ENCODE measurements at places on chromosomes 12 and 14.

DNA sequence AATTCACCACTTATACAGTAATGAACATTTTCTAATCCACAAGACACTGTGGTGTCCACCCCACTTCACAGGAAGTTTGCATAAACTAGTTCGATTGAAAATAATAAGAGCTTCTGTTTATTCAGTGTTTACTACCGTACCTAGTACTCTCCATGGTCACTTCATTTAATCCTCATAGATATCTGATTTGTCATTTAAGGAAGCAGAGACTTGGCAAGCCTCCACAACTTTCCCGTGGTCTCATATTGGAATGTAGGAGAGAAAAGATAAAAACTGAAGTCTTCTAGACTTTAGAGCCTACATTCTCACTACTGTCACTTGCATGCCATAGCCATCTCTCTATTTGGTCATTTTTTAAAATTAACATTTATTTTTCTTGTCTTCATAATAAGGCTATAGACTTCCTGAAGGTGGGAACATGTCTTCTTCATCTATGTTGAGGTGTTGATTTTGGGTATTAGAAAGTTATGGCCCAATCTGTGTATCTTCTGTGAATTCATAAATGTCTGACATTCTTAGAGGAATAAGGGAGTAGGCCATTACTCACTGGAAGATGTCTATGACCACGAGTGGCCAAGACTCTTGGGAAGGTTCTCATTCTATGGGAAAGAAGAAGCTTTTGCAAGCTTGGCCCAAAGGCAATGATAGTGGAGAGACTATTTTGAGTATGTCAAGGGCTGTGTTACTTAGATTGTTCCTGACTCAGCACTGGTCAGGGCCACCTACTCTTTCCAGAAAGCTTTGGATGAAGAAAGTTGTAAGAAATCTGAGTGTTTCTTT, 423.7 kb downstream of the LRIG3 start:
- DNase-seq = no peak

DNA sequence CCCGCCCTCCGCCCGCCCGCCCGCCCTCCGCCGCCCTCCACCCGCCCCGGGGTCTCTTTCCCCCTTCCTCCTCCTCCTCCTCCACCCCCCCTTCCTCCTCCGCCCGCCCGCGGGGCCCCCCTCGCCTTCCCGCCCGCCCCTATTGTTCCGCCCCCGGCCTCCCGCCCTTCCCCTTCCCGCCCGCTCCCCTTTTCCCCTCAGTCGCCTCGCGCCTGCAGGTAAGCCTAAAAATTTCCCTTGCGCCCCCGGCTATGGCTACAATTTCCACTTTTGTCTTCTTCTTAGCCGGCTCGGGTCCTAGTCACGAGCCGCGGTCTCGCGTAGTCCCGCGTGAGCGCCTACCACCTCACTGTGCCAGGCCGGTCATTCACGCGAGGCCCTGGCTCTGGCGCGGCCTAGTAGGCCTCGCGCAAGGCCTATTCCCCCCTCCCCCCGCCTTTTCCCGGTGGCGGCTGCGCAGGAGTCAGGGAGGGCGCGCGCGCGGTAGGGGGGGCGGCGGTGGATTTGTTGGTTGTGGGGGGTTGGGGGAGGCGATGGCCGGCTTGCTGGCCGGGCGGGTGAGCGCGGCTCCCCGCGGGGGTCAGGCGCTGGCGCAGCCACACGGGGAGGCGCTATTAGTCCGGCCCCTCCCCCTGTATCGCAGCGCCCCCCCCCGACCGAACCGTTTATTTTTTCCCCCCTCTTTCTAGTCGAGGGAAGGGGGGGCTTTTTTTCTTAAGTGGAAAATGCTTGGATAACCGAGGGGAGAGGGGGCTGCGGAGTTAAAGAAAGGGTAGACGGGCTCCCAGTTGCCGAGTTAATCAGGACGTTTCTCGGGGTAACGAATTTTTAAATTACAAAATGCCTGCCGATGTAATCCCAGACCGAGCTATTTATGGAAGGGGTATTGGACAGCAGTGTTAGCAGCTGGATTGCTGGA, 516 bp downstream of the PCBP2 start:
- DNase-seq = peak; percentile 93

DNA sequence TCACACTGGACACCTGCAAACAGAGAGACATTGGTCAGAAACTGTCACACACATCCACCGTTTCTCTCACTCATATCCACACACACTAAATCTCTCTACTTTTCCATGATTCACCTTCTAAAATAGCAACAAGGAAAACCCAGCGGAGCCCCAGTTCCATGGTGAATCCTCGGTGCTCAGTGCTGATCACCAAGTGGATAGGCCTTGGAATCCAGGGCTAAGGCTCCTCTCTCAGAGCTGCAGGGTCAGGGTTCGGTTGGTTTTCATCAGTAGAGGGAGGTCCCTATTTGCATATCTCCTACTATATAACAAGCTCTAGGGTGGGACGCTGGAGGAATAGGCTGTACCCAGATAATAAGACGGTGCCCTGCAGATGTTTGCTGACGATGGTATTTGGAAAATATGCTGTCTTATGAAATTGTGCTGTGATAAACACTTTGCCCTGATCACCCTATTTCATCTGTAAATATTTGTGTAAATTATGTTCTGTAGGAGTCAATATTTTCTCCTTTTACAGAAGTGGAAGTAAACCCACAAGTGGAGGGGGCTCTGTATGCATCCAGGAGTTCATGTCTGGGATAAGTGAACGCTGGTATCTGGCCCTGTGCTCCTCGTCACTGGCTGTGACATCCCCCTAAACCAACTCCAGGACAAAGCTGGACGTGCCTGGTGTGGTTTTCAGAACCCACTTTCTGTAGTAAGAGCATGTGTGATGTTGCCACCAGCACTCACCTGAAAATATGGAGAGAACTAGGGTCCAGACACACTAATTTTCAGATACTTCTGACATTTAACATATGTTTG, 709.2 kb downstream of the TMEM121 start:
- no peak for DNase-seq

DNA sequence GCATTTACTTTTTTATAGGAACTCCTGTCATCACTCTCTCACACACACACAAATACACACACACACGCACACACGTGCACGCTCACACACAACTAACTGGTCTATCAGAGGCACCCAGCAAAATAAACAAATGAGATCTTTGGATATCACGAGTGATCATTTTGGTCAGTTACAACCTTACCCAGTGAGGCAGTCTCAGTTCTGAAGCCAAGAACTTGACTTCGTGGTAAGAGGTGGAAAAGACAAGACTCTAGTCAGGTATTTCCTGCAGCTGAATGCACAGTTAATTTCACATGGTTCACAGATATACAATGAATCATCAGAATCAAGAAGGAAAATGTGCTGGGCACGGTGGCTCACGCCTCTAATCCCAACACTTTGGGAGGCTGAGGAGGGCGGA, 39.4 kb downstream of the ATF7 start:
- DNase-seq = no peak

DNA sequence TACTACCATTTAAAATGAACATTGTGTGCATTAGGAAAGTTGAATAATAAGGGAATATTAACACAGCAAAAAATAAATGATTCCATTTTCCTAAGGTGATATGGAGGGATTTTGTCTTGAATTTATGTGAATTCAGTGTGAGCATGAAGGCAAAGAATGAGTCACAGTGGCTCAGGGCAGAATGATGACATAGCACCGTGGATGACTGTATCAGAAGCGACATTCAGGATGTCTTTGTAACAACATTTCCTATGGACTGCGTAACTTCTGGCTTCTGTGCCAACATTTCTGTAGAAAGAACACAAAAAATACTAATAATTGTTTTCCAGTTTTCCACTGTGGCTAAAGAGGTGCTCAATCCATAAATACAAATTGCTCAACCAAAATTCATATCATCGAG, 54.6 kb downstream of the TTC8 start:
- no peak for DNase-seq

DNA sequence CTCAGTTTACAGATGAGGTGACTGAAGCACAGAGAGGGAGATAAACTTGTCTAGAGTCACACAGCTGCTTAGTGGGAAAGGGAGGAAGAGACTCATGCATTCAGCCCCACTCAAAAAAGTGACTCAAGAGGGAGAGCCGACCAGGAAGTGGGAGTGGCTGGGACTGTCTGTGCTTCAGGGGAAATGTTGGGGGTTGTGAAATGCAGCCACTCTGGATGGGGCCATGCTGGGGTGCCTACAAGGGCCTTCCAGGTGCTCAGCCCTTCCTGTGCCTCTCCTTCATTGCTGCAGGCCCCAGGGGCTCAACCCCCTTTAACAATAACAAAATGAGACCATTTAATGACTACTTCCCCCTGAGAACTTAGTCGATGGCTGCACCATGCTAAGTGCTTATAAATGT, 41.8 kb downstream of the CACNA1C start:
- no peak for DNase-seq

- peak; percentile 36 for DNase-seq
Observed at GRCh38 chr14:57833323-57833722, 32.6 kb downstream of the SLC35F4 start.

DNA sequence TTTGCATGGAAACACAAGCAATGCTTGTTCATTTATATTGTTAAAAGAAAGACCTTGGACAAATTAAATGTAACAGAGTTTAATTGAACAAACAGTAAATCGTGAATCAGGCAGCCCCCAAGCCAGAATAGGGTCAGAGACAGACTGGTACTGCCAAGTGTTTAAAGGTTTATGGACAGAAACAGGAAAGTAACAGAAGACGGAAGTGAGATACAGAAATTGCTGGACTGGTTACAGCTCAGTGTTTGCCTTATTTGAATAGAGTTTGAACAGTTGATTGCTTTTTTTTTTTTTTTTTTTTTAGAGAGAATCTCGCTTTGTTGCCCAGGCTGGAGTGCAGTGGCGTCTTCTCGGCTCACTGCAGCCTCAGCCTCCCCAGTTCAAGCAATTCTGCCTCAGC, 50.3 kb downstream of the DAO start:
- no peak for DNase-seq

DNA sequence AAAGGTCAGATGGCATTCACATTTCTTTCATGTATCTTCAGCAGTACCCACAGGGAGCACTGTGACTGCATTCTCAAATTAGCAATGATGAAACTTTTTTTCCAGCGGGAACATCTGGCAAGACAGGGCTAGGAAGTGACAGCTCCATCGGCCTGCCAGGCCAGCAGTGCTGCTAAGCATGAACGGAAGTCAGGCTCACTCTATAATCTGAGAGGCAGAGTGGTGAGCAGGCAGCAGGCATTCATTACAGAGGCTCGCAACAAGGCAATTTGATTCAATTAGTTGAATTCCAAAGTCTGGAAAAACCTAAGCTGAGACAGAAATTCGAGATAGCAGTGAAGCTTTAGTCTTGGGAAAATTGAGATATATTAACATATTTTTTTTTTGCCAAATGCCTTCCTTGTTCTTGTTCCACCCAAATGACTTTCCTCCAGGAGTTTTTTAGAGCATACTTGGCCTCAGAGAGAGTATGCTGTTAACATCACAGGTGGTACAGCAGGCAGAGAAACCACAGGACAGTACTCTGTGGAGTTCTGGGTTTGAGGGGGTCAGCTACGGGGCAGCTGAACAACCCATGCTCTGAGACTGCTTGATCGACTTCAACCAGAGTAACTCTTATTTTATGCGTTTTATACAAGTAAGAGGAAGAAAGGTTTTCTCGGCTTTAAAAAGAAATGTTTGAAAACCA, 414.9 kb downstream of the APAF1 start:
- peak; percentile 77 for DNase-seq

All from femur (tissue), 1 donor.